Brain pericyte (primary cell): ENCODE measurements at places on chromosomes 2 and 18.

DNA sequence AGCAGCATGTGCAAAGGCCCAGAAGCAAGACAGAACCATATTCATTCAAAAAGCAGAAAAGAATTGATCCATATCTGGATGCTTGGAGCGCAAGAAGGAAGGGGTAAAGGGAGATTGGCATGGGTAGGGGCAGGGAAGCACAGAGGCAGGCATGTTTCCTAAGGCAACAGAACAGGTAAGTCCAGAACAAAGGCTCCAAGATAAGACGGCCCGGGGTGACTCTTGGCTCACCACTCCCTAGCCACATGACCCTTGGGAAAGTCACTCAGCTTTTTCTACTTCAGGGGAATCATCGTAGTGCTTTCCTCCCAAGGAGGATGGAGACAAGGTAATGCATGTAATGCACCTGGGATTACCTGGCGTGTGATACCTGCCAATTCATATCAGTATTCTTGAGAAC is 37.7 kb upstream of the ST3GAL5 start:
- DNase-seq = no peak

DNA sequence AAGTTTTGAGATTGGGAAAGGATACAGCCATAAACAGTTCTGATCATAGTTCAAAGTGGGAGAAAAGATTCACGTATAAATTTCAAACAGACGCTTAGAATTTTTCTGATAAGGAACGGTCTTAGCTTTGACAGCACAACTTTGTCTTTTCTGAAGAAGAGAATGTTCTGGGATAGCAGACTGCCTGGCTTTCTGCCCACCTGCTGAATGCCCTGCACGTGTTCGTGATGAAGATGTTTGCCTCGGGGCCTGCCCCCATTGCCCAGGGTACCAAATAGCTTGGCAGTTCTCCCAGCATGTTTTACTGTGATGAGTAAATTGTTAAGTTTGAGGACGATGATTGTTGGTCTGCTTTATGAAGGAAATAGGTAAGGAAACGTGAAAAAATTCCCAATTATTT is 4.6 kb downstream of the MRPL33 start:
- DNase-seq = no peak

- DNase-seq = no peak
Measured at GRCh38 chr2:10076988-10077527, 3.2 kb downstream of the CYS1 start.

DNA sequence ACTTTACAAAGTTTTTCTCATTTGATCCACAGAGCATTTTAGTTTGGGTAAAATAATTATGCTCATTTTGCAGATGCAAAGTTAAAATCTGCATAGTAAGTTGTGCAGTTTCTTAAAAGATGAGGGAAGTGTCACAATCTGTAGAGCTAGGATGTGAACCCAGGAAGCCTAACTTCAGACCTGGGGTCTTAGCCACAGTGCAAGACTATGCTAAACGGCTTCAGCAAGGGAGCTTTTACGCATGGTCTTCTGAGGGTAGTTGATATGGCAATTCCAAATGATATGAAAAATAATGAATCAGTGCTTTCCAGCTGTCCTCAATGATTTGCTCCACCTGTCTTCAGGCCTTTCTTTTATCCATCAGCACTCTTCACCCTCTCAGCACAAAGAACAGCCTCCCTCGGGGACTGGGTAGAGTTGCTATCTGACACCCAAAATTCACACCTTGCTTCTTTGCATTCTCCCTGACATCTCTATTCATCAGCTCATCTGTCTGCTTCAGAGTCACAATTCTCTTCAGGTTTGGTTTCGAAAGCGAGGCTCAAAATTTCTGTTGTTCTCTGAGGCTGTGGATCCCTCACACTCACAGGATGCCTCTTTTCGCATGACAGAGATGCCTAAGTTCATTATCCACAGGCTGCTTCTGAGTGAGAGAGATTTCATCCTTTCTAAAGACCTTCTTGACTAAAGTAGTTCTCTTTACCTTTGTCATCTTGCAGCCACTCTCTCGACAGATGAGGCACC is 302.5 kb downstream of the NRXN1 start:
- no peak for DNase-seq

DNA sequence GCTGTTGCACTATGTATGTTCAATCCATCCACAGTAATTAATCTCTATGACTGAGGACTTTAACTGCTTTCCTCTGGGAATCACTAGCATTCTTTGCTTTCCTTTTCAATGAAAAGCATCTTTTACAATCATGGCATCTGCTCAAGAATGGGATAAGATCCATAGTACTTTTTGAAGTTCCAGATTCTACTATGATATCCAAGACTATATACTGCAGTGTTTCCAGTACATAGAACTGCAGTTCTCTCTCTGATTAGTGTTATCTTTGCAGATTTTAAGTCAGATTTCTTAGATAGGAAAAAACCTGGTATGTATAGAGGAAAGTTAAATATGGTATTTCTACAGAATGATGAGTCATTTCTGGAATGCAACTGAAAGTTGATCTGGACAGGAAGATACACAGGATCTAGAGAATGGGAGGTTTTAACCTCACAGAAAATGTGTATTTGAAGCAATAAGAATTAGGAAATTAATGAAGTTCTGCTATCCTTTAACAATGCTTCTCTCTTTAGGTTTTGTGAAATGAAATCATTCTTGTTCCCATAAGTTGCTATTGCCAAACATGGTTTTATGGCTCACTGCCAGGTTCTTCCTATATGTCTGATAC is 670.7 kb downstream of the ERBB4 start:
- DNase-seq = peak; percentile 10

DNA sequence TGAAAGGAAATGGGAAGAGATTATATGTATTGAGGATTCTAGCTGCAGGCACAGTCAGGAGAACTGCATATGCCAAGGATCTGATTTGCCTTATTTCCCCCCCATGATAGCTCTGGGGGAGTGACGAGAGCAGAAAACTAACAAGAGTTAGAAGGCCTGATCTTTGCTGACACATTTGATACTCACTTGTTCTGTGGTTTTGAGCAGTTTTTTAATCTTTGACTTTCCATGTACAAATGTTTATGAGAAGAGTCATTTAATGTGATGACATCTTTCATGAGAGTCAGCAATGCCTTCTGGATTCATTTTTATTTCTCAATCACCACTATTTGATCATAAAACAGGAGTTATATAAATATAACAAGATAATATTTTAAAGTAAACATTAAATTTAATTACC is 12.7 kb upstream of the SERPINB7 start:
- no peak for DNase-seq

GRCh38 chr2:234425639-234426603 is 71.0 kb downstream of the ARL4C start:
- no peak for DNase-seq

DNA sequence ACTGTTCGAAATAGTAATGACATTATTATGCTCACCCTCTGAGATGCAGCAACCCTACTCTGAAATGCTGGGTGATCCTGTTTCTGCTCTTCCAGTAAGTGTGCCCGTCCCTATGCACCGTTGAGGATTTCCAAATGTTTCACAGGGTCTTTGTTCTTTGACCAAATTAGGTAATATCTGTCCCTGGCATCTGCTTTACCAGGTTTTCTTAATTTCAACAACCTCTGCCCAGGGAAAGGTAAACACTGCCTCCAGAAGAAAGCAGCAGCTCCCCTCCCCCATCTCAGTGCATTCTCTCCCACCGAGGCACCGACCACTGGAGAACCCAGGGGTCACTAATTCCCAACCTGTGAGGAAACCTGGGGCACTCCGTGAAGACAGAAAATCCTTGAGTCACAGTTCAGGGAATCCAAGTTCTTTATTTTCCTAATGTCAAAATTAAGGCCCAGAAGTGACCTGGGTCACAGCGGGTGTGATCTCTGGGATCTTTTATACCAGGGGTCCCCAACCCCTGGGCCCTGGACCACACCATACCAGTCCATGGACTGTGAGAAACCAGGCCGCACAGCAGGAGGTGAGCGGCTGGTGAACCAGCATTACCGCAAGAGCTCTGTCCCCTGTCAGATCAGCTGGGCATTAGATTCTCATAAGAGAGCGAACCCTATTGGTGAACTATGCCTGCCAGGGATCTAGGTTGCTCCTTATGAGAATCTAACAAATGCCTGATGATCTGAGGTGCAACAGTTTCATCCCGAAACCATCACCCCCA is 1.2 kb upstream of the GRB14 start:
- no peak for DNase-seq

- DNase-seq = no peak
Measured at GRCh38 chr2:170685591-170685990, 29.5 kb upstream of the SP5 start.

DNA sequence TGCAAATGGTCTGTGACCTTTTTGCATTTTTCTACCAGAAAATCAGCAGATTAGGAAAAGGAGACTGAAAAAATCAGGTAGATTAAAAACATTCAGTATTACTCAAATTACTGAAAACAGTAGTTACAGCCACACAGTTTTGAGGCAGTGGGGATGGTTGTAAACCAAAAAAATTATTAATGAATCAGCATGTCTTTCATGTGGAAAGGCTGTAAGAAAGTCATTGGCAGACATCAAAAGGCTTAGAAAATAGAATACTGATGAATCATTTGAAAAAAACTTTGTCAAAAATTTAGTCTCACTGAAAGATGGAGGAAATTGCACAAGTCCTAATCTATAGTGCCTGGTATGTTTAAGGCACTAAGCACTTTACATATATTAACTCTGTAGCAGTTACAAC is 133.9 kb upstream of the GCFC2 start:
- DNase-seq = no peak
